ENCODE measurements at places on chromosomes 2 and 18. TPM values are rescaled to one million over a fixed set of nuclear protein-coding genes. Genes with fewer than 3 reads are reported as not detected.

Gene UGT1A8
- total RNA-seq, result not detected

DNA sequence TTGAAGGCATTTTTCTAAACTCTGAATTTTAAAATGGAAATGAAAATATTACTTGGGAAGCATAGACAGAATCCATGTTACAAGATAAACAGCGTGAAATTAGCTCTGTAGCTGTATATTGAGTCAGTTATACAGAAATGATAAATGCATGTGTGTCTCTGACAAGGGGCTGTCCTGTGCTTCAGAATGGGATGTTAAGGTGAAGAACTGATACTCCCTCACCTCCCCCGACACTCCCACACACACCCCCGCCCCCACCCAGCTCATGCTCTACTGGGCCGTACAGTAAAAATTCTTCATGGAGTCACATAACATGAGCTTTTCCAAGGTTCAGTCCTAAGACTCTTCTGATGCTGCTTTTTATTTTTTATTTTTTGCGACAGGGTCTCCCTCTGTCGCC lies 869 bp upstream of the THUMPD2 start:
- no peak for DNase-seq

DNA sequence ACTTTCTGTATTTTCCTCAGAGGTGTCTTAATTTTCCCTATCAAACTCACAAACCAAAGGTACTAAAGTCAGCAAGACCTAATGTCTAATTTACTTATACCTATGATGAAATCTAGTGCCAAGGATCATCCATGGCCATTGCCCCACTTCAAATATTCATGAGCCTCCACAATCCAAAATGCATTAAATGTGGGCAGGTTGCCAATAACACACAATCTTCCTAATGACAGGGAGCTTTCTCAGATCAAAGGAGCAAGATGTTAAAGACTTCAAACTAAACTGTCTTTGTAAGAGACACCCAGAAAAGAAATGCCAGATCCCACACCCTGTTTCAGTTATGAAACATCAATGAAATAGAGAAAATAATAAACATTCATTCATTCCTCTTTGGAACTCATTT lies 143.2 kb downstream of the TMEFF2 start:
- no peak for DNase-seq

- DNase-seq, result no peak
Observed at GRCh38 chr18:22999212-22999611, 66.1 kb downstream of the RBBP8 start.

Gene GCG
- 0.62 TPM for total RNA-seq

Gene DSC2
- 6.8 TPM for total RNA-seq

Gene UPP2
- total RNA-seq, result not detected

GRCh38 chr2:158046121-158046880 lies 55.4 kb upstream of the UPP2 start:
- DNase-seq, result no peak

DNA sequence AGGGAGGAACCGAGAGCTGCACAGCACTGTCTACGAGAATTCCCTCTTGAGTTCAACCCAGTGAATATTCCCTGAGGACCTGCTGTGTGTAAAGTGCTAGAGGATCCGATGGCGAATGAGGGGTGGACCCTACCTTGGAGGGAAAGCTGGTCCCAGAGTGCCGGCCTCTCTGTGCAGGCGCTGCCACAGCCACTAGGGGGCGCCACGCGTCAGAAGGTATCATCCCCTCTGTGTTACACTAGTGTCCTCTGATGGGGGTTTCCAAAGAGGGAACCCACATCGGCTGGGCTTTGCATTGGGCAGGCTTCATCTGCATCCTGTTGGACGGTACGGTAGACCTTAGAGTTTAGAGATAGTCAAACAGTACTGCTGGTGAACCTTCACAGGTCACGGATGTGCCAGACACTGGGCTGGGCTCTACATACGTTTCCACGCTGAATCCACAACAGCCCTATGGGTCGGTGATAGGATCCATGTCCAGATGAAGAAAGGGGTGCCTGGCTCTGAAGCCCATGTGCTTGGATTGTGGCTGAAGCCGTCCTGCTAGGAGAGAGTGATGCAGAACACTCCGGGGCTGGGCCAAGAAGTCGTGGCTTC lies 39.0 kb downstream of the COA5 start:
- peak; percentile 87 for DNase-seq

- no peak for DNase-seq
Observed at GRCh38 chr2:104668631-104669030, 185.3 kb upstream of the POU3F3 start.

GRCh38 chr2:156702541-156702940 lies 266.4 kb downstream of the GPD2 start:
- no peak for DNase-seq

Gene FBXO36
- 1.9 TPM for total RNA-seq

- DNase-seq, result no peak
Observed at GRCh38 chr2:29157131-29157530, 41.9 kb downstream of the CLIP4 start.

Gene GATA6
- 28.7 TPM for total RNA-seq

GRCh38 chr2:62156861-62157496 lies 38.9 kb upstream of the B3GNT2 start:
- DNase-seq, result no peak

DNA sequence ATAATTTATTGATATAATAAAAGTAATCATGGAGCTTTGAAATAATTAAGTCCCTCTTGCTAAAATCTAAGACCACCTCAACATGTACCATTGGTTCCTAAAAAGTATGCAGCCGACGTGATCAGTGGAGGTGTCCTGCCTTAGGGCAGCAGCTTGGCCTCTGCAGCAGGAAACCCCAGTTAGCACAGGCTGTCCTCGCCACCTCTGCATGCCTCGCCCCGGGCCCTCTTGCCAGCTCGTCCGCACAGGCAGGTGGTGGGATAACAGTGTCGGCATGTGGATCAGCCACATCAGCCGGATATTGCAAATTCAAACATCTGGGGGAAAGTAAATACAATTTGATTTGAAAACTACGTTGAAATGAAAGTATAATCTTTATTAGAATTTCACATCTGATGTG lies 22.9 kb downstream of the COA5 start:
- no peak for DNase-seq

Gene EFR3B
- total RNA-seq, result 1.3 TPM

Gene GPR155
- total RNA-seq, result 6.8 TPM

DNA sequence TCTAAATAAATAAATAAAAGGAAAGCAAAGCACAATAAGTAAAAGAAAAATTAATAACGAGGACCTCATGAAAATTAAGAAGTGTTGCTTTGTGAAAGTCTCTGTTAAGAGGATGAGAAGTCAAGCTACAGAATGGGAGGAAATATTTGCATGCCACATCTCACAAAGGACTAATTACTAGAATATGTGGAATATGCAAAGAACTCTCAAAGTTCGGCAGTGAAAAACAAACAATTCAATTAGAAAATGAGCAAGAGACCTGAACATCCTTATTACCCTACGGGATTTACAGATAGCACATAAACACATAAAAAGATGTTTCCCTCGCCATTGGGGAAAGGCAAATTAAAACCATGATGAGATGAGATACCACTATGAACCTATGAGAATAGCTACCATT lies 23.3 kb downstream of the CYP26B1 start:
- DNase-seq, result no peak

Data from aorta (tissue), 5 donors.